ENCODE measurements at places on chromosomes 7 and 10.

DNA sequence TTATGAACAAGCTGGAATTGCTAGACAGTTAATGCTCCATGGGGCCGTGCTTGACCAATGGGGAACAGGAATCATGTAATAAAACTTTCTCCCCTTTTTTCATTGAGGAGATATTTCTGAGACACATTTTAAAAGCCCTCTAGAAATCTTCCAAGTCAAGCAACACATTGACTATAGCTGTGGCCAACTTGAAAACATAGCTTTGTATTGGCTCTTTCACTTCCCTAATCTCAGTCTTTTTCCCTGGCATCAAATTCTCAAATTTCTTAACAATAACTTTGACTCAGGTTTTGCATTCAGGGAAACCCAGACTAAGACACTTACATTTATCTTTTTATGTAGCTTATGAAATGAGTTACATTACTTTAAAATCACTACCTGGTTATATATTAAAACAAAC, 947.1 kb upstream of the MBL2 start:
- no peak for DNase-seq

- no peak for DNase-seq
Observed at GRCh38 chr7:93720106-93720505, 145.6 kb upstream of the CALCR start.

DNA sequence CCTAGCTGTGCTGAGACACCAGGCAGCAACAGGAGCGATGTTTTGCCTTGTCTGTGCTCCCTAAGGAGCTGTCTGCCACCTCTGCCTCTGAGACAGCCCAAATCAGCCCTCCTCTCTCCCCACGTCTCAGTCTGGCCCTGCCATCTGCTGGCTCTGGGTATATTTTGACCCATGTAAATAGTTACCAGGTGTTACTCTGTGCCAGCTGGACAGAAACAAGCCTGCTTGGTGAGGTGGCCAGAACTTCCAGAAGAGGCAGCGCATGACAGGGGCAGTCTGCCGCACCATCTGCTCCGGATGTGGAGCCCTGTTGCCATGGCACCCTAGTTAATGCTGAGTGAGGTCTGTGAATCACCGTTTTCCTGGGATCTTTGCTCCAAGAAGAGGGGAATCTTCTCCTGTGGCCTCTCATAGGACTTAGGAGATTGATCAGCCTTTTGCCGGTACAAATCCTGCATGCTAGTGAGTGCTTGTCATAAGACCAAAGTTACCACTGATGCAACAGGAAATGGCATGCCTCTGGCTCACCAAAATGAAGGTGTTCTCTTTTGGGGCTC, 31.8 kb downstream of the GSTO2 start:
- peak; percentile 84 for DNase-seq

DNA sequence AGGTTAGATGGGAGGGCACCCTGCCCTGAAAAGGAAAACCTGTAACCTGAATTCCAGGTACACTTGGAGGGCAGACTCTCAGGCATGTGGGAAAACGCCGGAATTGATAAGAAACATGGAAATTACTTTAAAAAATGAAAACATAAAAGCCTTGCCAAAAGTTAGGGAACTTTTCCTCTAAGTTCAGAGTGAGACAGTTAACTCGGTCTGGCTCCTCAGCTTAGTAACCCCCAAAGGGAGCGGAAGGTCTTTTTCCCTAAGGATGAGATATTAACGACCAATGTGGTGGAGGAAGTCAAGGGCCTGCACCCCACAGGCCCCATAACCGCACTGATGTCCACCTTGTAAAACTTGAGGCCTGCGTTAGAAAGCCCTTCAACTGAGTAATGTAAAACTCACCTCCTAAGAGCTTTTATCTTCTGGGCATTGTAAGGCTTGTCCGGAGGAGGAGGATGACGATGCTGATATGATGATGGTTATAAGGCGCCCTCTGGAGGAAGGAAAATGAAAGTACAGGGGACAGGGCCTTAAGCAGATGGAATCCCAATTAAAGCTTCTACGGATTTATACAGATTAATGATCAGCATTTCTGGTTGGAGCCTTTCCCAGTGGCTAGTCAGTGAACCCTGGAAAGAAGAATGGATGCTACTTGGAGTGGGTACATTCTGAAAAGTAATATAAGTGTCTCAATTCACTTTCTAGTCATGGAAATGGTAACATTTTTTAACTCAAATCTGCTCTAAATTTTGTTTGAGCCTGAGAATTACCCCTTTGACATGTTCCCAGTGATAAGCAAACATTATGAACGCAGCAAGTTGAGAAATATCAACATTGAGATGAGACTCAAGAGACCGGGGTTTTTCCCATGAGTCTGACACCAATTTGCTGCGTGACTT, 694 bp downstream of the COL1A2 start:
- peak; percentile 19 for DNase-seq

DNA sequence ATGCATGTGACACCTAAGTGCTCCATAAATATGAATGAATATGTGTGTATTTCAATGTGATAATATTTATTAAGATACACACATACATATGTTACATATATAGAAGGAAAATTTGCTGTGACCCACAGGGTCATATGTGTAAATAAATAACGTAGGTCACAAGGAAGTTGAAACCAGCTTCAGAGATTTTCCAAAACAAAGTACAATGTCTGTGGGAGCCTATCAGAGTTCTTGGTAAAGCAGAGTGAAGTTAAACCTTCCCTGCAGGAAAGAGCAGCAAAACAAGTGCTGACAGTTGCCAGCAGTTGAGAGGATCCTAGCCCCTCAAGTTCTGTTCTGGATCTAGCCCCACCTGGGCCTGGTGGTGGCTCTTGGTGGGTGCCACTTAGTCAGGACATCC, 91.2 kb downstream of the CCNY start:
- no peak for DNase-seq

DNA sequence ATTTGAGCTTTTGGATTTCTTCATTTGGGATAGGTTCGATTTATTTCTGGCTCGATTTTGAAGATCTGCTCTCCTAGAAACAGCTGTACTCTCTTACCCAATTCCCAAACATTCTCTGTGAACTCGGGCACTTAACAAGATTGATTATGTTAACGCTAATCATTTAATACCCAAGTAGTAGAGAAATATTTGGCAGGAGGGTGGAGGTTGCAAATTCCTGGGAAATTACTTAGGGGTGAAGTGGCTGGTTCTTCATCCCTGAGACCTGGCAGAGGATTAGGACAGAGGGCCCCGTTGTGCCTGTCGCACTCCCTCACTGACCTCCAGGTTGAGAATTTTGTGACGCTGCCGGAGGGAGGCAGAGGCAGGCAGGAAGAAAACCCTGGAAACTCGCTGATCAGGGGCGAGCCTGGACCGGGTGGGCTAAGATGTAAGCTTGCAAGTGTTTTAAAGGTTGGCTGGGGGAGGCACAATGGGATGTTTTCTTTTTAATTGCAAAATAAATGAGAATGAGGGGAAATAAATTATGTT, 182.6 kb downstream of the TCF7L2 start:
- DNase-seq: peak; percentile 56

- no peak for DNase-seq
Observed at GRCh38 chr7:80128918-80129317, 5.7 kb upstream of the GNAI1 start.

DNA sequence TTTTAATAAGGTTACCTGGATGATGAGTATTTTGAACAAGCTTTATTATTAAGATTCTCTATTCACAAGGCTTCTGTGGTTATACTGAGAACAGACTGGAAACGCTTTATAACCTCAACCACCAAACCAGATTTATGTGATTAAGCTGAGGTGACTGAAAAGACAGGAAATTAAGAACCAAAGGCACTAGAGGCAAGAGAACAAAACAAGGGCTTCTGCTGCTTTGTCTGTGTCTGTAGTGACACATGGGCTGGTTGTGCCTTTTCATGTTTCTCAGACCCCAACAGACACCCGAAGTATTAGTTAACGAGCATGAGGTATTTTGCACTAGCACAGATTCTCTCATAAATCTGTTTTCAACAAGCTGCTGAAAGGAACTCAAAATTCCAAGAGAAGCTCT, 64.4 kb downstream of the RAPGEF5 start:
- no peak for DNase-seq

GRCh38 chr10:124221356-124222317, 128.2 kb upstream of the CHST15 start:
- DNase-seq: no peak

- DNase-seq: no peak
Observed at GRCh38 chr10:118266098-118266748, 75.9 kb downstream of the FAM204A start.
